D721Med (cell line): ENCODE measurements at places on chromosomes 11 and 22.

- no peak for DNase-seq
These were observed 21.9 kb downstream of the PC start for GRCh38 chr11:66936311-66936711.

- DNase-seq: no peak
These were observed 82.1 kb downstream of the KCNQ1 start for GRCh38 chr11:2526808-2527381.

GRCh38 chr11:64924910-64925284 lies 408 bp downstream of the PPP2R5B start:
- DNase-seq: no peak

GRCh38 chr22:30773919-30774318 lies 79.2 kb downstream of the OSBP2 start:
- no peak for DNase-seq

GRCh38 chr11:86103808-86104207 lies 34.9 kb upstream of the PICALM start:
- no peak for DNase-seq

DNA sequence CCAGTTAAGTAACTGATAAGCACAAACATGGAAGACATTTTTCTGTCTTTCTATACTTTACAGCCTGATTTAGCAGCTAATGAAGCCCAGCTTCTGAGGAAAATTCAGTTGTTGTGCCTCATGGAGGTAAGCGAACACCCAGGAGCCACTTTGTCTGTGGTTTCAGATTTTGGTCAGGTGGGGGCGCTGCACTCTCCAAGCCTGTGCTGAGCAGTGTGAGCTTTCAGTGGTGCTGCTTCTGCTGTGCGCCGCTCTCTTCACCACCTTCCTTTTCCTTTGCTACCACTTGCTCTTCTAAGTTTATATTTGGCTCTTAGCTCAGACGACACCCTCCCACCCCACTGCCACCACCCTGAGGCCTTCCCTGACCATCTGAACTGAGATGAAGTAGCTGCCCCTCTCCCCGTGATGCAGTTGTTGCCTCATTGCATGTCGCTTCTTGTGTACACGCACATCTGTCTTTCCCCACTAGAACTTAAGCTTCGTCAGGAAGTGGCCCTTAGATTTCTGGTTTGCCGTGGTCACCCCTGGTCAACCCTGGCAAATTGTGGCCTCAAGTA lies 14.0 kb downstream of the PSMD13 start:
- DNase-seq: no peak

GRCh38 chr22:49531368-49531791 lies 296.3 kb downstream of the BRD1 start:
- no peak for DNase-seq

- no peak for DNase-seq
These were observed 33.0 kb upstream of the XBP1 start for GRCh38 chr22:28833276-28833923.

GRCh38 chr11:27409742-27410141 lies 46.7 kb upstream of the CCDC34 start:
- no peak for DNase-seq

- no peak for DNase-seq
These were observed 104.5 kb downstream of the CTTN start for GRCh38 chr11:70502677-70503467.

DNA sequence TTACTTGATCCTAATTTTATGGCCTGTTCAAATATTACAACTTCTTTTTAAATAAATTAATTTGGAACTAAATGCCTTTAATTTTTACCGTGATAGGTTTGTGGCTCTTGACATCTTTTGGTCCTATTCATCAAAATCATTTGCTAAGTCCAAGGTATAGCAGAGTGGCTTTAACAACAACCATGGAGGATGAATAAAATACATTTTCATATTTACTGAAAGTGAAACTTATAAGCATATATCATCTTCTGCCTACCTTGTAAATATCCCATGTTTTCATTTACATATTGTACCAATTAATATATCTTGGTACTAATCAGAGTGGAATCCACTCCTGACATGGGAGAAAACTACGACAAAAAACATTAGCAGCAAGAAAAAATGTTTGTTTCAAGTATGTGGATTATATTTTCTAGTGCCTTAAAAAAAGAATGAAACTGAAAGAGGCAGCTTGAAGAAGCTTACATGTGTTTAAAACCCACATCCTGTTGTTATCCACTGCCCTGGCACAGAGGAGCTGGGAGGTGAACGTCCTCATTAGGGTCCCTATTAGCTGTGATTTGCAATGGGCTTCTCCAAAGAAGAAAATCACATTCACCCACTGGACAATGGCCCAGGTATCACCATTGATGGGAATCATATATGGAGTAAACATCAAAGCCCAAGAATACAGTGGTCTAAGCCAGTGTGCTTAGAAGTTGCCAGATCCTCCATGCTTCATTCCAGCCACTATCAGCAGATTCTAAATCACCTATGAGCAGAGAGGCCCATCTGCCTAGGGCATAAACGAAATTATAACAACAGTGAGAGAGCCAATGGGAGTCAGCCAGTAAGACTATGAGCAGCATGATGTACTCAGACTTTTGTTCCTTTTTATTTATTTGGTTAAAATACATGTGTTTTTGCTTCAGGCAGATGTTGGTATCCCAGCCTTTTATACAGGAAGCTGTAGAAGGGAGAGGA lies 84.7 kb downstream of the MAML2 start:
- no peak for DNase-seq

GRCh38 chr11:67211656-67212436 lies 54.4 kb upstream of the GRK2 start:
- no peak for DNase-seq

GRCh38 chr11:3051196-3052108 lies 5.8 kb downstream of the CARS1 start:
- DNase-seq: no peak

- no peak for DNase-seq
These were observed 26.3 kb upstream of the PHF21B start for GRCh38 chr22:45036154-45036553.

- no peak for DNase-seq
These were observed 170.2 kb downstream of the ST3GAL4 start for GRCh38 chr11:126525702-126526101.

DNA sequence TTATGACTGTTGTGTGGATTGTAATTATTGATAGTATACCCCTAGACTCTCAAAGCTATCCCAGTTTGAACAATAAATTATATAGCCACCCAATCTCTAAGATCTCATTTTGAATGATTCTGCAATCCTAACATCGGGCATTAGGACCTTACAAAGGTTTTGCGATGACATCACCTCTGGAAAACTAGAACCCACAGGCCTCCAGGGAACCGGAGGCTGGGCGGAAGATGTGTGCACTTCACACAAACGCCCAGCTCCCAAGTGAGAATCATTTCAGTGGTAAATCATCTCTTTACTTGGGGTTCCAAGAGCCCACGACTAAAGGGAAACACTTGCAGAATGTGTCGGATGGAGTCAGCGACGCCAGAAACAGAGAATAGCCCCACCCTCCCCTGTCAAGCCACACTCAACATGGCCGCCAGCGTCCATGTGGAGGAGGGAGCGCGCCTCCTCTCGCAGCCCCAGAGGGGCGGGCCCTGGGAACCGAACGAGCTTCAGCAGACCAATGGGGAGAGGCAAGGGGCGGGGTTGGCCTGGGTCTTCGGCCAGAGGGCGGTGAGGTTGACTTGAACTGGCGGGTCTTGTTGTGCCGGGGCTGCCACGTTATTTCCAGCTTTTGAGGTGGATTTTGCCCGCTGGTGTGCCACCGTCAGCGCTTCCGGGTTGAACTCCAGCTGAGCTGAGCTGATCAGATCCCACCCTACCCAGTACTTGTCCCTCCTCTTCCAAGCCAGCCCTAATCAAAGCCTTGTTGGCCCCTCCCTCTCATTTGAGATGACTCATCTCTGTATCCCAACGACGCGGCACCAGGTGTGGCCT lies 8.4 kb upstream of the MRPL48 start:
- DNase-seq: peak; percentile 71

GRCh38 chr11:122833846-122834464 lies 4.3 kb upstream of the CRTAM start:
- no peak for DNase-seq

GRCh38 chr11:66363187-66363601 lies 8.4 kb downstream of the SLC29A2 start:
- no peak for DNase-seq

DNA sequence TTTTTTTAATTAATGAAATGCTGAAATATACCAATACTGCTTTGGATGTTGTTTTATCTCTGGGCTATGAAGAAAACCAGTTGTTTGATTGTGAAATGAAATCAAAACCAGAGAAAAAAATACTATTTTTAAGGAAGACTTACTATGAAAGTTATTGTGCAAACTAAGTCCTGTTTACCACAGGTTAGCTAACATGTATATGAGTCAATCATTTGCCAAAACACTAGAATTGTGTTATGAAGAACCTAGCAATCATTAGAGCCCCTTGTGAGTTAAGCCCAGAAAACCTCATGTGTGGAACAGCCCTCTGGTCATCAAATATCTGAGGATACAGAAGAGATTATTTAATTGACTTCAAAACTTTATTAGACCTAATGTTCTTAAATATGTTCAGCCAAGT lies 83.7 kb downstream of the FAT3 start:
- no peak for DNase-seq

- no peak for DNase-seq
These were observed 5.6 kb downstream of the PEX26 start for GRCh38 chr22:18083406-18083805.

DNA sequence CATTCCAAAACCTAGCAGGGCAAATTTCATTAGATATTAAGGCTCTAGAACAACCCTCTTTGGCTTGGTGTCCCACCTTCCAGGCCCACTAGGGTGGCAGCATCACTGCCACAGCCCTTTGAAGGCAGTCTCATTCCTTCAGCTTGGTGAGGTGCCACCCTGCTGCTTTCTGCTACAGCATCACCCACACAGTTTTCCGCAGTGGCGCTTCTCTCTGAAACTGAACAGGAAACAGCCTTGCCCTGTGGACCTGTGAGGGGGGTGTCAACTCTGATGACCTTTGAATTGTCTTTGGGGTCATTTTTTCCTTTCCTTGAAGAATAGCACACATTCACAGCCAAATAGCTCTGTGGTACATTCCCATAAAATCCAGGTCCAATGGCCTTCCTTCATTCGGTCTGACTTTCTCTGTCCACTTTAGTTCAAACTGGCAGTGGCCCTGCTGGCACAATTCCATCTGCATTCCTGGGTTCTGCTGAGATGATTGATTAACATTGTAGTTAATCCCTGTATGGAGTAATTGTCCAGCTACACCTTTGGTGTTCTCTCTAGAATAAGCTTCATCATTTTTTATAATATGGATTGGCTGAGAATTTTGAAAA lies 251.9 kb upstream of the FAT3 start:
- DNase-seq: no peak

DNA sequence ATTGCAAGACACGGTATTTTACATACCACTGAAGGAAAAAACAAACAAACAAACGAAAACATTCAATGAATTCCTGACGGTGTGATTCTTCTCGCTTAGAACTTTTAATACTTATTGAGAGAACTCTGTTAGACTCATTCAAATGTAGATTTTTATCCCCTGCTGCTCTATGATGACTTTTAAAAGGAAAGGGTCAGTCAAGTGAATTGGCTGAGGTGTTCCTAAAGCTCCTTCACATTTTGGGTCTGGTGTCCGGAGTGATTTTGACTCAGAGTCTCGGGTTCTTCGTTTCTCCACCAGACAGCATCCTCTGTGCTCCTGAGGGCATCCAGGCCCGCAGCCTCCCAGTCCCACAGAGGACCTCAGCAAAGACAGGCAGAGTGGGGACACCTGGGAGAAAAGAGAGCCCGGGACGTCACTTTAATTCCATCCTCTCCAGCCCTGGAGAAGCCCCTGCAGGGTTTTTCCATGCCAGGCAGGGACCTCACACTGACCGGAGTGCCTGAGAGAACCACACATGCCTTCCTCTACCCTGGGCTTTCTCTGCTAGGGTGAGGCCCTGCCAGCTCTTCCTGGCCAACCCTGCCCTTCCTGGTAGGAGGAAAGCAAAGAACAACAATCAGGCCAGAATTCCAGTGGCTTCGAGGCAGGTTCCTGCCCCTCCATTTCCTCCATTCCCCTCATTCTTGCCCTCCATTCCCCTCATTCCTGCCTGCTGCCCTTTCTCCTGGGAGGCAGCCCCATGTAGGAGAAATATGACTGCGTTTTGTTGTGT lies 1.4 kb upstream of the CSF2RB start:
- DNase-seq: no peak

DNA sequence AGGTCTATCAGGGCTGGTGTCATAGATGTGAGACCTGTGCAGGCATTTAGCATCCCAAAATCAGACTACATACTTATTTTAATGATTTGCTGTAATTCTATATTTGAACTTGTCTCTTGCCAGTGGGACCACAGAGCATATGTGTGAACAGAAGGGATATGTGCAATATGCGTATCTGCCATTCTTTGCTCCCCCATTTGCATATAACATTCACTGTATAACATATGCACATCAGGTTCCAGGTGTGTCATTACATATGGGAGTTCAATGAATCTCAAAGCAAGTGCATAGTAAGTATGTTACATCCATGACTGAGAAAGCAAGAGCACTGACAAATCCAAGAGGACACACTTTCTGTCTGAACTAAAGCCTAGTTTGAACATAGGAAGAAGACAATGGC lies 1115.1 kb upstream of the CNTN5 start:
- no peak for DNase-seq

- DNase-seq: no peak
These were observed 77.7 kb upstream of the NNMT start for GRCh38 chr11:114218508-114218907.

- DNase-seq: no peak
These were observed 263.3 kb upstream of the SORL1-AS1 start for GRCh38 chr11:121716060-121716459.

DNA sequence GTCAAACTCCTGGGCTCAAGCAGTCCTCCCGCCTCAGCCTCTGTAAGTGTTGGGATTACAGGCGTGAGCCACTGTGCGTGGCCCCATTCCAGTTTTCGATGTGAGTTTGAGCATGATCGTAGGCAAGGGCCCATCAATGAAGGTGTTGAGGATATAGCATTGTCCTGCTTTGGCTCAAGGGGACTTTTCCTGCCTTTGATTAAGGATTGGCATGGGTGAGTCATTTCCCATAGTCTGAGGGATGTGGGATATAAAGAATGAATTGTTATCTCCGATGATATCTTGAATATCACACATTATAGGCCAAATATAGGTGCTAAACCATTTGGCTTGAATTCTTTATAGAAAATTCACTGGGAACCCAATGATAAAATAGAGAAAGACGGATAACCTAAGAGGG lies 30.4 kb downstream of the STIM1 start:
- DNase-seq: no peak

GRCh38 chr22:40300884-40301672 lies 45.2 kb upstream of the ADSL start:
- no peak for DNase-seq

DNA sequence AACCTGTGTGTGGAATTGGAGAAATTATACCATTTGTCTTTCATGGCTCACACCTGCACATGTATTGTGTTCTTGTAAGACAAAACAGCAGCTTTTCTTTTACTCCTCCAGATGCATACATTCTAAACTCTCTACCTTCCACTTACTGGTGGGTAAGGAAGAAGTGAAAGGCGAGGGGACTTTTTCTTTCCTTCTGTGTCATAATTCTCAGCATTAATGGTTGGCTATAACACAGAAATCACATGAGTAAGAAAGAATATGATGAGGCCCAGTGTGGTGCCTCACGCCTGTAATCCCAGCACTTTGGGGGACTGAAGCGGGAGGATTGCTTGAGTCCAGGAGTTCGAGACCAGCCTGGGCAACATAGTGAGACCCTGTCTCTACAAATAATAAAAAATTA lies 57.8 kb upstream of the SHANK2 start:
- no peak for DNase-seq

GRCh38 chr11:62171261-62171723 lies 18.7 kb upstream of the SCGB1D1 start:
- no peak for DNase-seq

GRCh38 chr11:88478136-88478815 lies 140.7 kb upstream of the CTSC start:
- DNase-seq: no peak
